ENCODE measurements at places on chromosomes 7 and 10. TPM values are rescaled to one million over a fixed set of nuclear protein-coding genes. Genes with fewer than 3 reads are reported as not detected.

SUGCT gene
- total RNA-seq, result 21.7 TPM

CLDN12 gene
- 39.8 TPM for total RNA-seq

SEMA3E gene
- total RNA-seq, result 0.29 TPM

HACD1 gene
- total RNA-seq, result 26.8 TPM

MMRN2 gene
- total RNA-seq, result 1.1 TPM

GCK gene
- total RNA-seq, result not detected

CDC14C gene
- total RNA-seq, result 0.29 TPM

TAS2R41 gene
- not detected for total RNA-seq

PILRB gene
- total RNA-seq, result 14.8 TPM

C10orf143 gene
- 2.5 TPM for total RNA-seq

UPK3BL1 gene
- total RNA-seq, result 13.8 TPM

OR2A42 gene
- total RNA-seq, result not detected

FFAR4 gene
- not detected for total RNA-seq

TRPV6 gene
- total RNA-seq, result not detected

CYP26A1 gene
- not detected for total RNA-seq

NANOS1 gene
- total RNA-seq, result 1.1 TPM

MYL10 gene
- not detected for total RNA-seq

ABCB1 gene
- total RNA-seq, result not detected

HOXA1 gene
- 1.5 TPM for total RNA-seq

PAPSS2 gene
- total RNA-seq, result 81.8 TPM

GJD4 gene
- under 0.01 TPM for total RNA-seq

CLDN15 gene
- total RNA-seq, result 4.1 TPM

Measured in osteoblast (primary cell).